ENCODE measurements at places on chromosomes 2 and 18.

DNA sequence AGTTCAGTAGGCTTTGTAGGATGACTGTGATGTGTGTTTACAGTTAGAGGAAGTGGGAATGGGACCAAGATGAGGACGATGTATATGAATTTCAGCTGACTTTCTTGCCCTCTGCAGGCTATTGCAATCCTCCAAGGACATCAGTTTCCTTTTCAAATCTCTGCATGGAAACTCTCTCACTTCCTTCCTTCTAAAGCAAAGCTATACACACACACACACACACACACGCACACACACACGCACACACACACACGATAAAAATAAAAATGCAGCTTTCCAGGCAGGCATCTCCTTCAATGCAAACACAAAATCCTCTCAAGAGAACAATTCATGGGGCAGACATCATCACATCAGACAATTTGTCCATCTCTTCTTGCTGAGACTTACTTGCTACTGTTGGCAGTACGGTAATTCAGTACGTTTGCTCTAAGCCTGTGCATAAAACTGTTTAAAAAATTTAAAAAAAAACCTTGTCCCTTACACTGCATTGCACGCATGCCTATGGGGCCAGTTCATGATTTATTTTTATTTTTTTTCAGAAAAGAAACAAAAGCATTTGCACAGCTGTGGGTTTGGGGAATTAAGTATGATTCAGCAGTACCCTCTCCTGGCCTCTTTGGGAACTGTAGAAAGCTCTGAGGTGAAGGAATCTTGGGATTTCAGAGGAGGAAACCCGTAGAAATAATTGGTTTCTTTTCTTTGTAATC lies 27.1 kb upstream of the ICOS start:
- peak; percentile 21 for DNase-seq

DNA sequence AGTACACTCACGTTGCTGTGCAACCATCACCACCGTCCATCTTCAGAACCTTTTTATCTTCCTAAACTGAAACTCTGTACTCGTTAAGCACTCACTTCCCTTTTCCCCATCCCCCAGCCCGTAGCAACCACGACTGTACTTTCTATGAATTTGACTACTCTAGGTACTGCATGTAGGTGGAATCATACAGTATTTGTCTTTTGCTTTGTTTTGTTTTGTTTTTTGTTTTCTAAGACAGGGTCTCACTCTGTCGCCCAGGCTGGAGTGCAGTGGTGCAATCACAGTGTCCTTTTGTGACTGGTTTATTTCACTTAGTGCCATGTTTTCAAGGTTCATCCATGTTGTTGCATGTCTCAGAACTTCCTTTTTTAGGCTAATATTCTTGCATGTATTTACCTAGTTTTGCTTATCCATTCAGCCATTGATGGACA lies 7.0 kb upstream of the TYMS start:
- DNase-seq, result peak; percentile 27

DNA sequence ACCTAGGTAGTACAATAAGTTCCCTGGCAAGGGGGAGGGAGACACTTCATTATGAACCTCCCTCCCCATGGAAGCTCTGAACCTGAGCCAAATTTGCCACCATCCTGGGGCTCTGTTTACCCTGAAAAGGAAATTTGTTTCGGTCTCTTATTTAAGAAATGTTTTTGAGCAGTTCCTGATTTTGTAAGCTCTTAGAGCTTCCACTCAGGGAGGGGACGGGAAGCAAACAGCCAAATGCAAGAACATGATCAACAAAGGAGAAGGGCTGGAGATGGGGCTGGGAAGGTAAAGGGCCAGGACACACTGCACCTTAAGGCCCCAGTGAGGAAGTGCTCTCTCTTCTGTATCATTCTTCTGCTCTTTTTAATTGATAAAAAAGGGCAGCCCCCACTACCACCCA lies 117.9 kb downstream of the NRP2 start:
- no peak for DNase-seq

GRCh38 chr2:143132355-143132754 lies 3.1 kb downstream of the ARHGAP15 start:
- no peak for DNase-seq

DNA sequence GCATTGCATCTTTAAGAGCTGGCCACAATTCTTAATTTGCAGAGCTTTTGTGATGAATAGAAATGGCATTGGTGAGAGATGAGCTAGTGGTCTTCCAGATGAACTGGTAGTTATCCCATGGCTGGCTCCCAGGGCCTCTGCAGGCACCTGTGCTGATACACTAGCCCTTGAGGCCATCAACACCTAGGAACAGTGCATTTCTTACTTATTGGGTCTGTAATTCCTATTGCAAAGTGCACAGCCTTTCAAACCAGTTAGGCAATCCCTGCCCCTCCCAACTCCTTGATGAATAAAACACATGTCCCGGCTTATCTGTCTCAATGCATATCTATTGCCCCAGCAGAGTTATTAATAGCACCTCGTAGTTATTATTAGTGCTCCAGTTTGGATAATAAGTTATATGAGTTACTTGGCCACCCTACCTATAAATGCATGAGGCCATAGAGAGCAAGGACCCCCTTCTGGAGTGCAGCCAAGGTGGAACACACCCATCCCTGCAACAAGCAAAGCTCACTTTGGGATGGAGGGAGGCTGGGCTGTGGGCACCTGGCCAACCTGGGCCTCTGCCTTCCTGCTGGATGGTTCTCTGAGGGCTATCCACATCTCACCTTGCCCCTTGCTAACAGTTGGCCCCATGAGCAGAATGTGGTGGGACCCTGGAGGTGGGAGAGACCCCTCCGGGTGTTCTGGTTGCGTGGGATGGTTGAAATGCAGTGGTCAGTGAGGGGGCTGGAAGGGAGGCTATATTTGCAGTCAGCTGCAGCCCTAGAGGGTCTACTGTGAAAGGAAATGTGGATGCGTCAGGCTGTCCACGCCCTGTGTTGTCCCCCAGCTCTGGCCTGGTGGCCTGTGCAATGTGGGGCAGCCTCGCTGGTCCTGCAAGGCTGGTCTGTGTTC lies 455.9 kb upstream of the HS6ST1 start:
- no peak for DNase-seq

DNA sequence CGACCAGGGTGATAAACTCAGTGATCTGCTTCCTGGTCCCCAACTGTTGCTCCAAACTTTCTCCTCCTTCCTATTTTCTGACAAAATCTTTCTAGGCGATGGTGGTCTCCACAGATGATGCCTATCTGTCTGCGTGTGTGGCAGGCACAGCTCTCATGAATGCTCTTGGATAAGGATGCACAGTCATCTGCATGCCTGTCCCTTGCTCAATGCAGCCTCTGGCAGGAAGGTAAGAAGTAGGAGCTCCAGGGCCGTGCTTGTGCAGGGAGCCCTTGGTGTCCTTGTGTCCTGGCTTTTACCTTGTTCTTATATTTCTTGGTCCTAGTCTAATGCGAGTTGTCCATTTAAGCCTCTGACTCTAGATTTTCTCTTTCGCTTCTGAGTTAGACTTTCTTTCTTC lies 57.5 kb downstream of the INSIG2 start:
- no peak for DNase-seq

- no peak for DNase-seq
These were observed 5.0 kb downstream of the LIMS2 start for GRCh38 chr2:127670055-127670956.

GRCh38 chr2:170052151-170052550 lies 125.8 kb upstream of the MYO3B start:
- DNase-seq, result no peak

DNA sequence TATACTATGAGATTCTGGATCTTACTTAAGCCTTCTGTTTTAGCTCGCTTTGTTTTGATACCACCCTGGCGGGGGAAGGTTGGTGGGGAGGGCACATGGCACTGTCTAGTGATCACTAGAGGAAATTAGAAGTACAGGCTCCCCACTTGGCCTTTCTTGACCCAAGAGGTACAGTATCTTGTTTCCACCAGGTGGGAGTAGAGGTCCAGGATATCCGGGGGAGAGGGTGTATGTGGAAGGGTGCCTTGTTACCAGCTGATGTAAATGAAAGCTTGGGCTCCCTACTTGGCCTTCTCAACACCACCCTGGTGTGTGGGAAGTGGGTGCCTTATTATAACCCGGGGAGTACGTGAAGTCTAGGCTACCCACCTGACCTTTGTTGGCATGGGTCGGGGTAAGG lies 7.5 kb downstream of the GALNT1 start:
- no peak for DNase-seq

- no peak for DNase-seq
These were observed 7.2 kb upstream of the RASGRP3 start for GRCh38 chr2:33469238-33469637.

DNA sequence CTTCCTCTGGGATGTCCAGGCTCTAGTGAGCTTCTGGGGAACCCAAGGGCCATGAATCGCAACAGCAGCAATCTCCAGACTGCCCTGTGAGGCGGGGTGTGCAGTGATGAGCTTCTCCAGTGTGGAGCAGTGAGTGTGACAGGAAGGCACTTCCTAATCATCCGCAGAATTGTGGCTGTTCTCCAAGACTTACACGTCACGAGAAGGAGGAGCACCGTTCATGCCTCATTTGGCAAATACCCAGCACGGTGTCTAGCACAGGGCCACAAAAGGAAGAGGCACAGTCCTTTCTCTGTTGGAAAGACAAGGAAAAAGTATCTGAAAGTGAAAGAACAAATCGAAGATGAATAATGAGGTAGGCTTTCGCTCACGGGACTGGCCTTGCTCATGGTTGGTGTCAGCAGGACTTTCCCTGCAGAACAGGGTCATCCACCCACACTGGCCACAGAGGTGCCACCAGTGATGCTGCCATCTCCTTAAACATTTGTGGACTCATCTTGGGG lies 125.1 kb upstream of the HAAO start:
- DNase-seq, result no peak

GRCh38 chr2:218229851-218230250 lies 12.9 kb downstream of the ARPC2 start:
- no peak for DNase-seq

- no peak for DNase-seq
These were observed 890.3 kb upstream of the ACVR2A start for GRCh38 chr2:146954544-146954943.

DNA sequence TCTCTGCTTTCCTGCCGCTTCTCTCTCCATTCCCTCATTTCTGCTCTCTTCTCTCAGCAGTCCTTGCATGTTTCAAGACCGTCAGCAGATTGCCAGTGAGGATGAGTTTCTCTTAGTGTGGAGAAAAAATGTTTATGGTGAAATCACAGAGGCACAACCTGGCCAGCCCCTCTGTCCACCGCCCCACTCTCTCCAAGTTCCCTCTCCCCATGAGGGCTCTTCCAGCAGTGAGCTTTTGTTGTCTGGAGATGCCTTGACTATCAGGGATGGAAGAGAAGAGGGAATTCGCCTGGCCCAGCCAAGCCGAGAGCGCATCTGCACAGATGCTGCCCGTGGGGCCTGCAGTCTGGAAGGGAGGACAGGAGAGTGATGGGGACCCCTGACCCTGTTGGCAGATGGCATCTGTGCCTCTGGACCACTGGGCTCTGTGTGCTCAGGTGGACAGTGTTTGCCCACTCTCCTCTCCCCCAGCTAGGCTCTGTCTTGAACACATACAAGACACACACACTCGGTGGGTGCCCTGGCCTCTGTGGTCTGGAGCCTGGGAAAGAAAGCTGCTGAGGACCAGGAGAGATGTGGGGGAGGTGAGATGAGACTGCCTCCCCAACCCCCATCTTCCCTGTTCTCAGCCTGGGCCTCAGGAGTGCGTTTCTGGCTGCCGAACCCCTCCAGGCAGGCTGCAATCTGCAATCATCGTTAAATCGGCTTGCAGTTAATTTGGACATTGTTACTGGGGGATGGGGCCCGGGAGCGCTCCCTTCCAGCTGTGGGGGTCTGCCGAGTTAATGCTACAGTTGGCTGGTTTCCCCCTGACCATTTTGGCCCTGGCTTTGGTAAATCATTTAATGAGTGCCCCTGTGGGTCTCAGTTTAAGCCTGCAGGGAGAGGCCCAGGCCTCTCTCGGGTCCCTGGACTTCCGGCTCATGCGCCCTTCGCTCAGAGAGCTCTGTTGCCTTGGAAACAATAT lies 4.5 kb downstream of the ITM2C start:
- DNase-seq, result no peak

GRCh38 chr2:112836695-112837117 lies at the start of gene IL1B:
Gene IL1B (minus strand): TSS chr2:112836779. CDS start chr2:112836229, 550 bp downstream.
- no peak for DNase-seq

- DNase-seq, result peak; percentile 100
These were observed 47.8 kb downstream of the CDCA7 start for GRCh38 chr2:173402405-173402974.

GRCh38 chr2:219168526-219168925 lies 1.3 kb downstream of the SLC23A3 start:
- no peak for DNase-seq

DNA sequence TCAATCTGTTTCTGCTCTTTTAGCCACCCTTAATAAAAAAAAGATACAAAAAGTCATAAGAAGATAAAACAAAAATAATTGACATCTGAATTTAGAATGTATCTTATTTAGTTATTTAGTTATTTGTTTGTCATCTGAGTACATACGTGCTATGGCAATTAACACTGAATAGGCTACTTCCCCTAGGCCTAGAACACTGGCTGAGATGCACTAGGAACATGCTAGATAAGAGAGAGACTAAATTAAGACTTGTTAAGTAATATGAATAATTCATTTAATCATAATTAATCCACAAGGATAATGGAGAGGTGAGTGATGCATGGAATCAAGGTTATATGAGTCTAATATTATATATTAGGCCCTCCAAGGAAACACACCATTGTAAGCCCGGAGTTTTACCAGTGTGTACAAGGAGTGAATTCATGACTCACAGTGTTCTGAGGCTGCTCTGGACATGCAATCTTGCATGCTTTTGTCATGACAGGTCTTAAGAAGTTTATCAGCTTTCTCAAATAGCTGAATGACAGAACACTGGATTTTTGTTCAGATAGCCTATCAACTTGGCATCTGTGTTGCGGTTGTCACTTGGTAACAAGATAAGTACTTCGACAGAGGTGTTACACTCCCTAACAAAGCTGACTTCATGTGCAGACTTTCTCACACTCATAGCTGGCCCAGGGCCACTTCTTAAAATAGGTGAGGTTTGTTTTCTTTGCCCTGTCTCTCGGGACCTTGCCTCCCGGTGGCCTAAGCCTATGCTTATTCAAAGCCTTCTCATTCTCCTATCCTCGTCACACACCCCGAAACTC lies 5.0 kb upstream of the SERPINB2 start:
- DNase-seq, result no peak

- DNase-seq, result peak; percentile 69
These were observed 6.1 kb upstream of the LBH start for GRCh38 chr2:30225131-30225762.

- no peak for DNase-seq
These were observed 1096.8 kb upstream of the NXPH2 start for GRCh38 chr2:139876964-139877363.

GRCh38 chr2:12456293-12457106 lies 260.2 kb upstream of the TRIB2 start:
- DNase-seq, result peak; percentile 48

GRCh38 chr2:239762106-239762505 lies 263.0 kb downstream of the NDUFA10 start:
- no peak for DNase-seq
